ENCODE measurements at places on chromosomes 3 and 15.

- no peak for DNase-seq
Observed at GRCh38 chr3:7520593-7520992, 659.7 kb downstream of the GRM7 start.

DNA sequence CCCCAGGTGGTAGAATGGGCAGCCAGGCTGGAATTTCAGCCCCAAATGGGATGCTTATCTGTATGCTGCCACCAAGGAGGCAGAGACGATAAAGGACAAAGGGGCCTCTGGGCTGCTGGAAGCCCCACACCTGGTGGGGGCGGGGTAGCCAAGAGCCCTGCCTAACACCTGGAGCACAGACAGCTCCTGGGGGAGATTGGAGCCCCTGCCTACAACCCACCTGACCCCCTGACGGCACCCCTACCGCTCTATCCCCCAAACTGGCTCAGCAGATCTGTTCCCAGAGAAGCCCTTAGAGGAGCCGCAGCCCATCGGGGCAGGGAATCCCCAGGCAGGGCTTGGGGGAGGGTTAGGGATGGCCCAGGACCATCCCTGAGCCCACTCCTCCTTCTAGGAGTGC lies 15.8 kb upstream of the SEMA3F start:
- DNase-seq: no peak

- DNase-seq: peak; percentile 44
Observed at GRCh38 chr3:30518181-30518864, 88.1 kb upstream of the TGFBR2 start.

DNA sequence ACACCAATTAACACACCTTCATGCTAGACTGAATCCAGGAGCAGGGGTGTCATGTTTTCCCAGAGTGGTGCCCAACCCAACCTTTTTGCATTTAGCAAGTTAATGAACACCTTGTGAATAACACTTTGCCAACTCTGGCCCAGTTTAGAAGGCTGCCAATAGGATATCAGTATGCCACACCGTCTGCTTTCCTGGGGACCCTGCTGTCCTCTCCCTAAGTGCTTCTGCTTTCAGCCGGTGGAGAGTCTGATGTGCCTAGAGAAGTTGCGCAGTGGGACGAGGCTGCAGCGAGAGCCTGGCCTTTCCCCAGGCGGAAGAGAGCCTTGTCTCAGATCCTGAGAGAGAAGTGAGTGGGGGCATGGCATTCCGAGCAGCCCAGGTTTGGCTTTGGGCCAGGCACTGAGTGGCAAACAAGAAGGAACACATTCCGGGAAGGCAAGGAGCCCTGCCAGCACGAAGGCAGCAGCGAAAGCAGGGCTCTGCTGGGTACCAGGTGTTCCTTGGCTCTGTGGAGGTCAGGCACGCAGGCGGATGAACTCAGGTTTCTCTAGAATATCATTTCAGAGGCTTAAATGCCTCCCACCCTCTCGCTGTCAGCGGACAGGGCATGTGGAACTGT lies 36.9 kb downstream of the SENP8 start:
- peak; percentile 48 for DNase-seq

GRCh38 chr3:52277071-52277964 lies 1.1 kb downstream of the WDR82 start:
- peak; percentile 55 for DNase-seq

GRCh38 chr3:42005401-42005800 lies 43.5 kb upstream of the ULK4 start:
- DNase-seq: no peak

DNA sequence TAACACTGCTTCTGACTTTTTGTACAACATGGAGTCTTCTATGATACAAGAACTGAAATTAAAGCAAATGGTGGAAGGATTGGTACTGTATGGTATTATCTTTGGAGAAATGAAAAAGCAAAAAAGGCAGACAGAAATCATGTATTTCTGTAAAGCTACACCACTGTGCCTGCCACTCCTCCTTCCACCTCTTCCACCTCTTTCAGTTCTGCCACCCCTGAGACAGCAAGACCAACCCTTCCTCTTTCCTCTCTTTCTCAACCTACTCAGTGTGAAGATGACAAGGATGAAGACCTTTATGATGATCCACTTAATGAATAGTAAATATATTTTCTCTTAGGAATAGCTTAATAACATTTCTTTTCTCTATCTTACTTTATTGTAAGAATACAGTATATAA lies 57.0 kb downstream of the CD200 start:
- DNase-seq: no peak

- peak; percentile 49 for DNase-seq
Observed at GRCh38 chr3:71406972-71407810, 176.3 kb downstream of the FOXP1 start.

DNA sequence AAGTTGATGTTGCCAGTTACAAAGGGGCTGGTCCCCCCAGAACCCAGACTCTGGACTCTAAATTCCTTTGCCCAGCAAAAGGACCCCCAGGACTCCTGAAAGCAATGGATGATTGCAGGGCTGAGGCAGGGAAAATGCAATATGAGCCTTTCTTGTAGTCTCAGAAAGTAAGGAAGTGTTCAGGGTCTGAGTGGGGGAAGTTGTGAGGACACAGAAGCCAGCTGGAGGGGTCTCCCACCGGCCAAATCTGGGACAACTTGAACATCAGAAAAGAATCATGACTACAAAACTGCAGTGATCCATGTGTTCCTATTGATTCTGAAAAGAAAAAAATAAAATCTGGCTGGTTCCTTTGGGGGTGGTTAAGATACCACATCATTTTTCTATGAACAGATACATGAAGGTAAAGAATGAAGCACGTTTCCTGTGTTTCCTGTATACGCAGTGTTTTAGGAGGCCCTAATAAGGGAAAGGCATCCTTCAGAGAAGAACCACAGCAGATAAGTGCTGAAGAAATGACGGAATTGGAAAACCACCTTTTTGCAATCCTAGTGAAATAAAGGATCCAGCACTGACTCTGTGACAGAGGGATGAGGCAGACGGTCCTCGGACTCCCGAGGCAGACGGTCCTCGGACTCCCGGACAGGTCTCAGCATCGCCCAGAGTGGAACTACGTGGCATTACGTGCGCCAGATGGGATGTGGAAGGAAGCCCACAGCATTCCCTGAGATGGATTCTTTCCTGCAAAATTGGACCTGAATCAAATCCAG lies 22.2 kb upstream of the GRIP2 start:
- DNase-seq: peak; percentile 73

- peak; percentile 61 for DNase-seq
Observed at GRCh38 chr3:11060500-11061251, 68.1 kb downstream of the SLC6A1 start.

- peak; percentile 34 for DNase-seq
Observed at GRCh38 chr3:110343376-110343775, 728.2 kb upstream of the NECTIN3 start.

- peak; percentile 40 for DNase-seq
Observed at GRCh38 chr15:85443593-85444087, 63.2 kb downstream of the AKAP13 start.

DNA sequence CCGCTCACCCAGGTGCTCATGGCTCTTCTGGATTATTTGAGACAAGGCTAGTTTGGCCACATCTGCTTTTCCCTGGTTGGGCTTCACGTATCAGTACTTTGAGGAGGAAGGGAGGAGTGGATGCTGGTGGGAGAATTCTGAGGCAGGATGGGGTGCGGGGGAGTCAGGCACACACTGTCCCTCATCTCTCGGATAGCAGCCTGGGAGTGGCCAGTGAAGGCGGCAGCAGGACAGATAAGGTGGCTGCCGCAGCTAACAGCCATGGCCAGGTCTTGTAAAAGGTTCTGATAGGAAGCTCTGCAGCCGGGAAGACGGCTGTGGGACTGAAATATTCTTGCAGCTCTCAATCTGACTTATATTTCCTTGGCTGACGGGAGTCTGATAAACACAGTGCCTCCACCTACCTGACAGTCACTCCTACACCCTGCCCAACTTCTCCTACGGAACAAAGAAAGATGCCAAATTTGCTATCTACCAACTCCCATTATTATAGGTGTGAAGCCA lies 87.3 kb downstream of the MESD start:
- DNase-seq: no peak

DNA sequence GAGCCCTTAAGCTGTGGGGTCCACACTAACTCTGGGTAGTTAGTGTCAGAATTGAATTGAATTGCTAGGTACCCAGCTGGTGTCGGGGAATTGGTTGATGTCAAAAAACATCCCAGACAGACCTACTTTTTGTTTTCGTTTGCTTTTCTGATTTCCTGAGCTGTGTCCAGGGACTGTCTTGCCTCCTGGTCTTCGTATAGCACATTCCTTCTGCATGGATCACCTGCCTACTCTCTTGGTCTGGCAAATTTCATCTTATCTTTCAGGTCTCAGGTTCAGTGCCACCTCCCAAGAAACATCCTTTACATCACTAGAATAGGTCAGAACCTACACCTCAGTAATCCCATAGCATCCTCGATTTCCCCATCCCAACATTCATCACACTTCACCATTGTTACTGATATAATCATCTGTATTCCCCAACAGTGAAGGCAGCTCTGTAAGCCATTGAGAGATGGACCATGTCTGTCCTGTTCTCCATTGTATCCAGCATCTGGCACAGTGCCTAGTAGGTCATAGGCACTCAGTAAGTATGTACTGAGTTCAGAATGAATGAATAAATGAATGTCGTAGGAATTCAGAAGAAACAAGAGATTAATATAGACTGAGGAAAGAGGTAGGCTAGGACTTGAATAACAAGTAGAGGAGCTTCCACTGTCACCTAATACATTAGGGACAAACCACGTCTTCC lies 81.2 kb downstream of the ANP32A start:
- DNase-seq: no peak

DNA sequence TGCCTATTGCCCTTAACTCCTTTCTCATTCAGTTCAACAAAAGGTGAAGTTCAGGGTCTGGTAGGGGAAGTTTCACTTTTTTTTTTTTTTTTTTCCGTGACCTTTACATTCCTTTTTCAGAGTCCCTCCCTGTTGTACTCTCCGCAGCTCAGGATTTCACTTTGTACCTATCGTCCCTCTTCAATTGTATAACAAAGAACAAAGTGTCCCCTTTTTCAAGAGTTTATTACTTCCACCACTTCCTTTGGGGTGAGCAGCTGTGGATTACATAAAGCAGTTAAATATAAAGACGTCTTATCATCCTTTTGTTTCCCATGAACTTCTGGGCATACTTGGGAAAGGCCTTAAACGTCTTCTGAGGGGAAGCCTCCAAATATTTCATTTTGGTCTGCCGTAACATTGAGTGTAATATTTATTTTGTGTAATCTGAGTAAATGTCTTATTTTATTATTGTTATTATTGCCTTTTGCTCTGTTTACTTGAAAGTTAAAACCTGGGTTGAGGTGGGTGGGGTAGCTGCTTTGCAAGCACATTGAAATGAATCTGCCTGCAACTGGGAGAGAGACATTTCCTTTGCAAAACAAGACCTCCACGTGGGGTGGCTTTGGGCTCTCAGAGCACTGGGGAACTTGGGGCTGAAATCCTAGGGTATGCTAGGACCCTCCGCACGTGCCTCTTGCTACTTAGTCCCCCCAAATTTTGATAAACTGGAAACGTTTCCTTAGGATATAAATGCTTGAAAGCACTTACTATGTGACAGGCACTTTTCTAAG lies 169.4 kb downstream of the MCTP2 start:
- no peak for DNase-seq

- peak; percentile 44 for DNase-seq
Observed at GRCh38 chr3:160098261-160098908, 109.8 kb downstream of the IL12A start.

DNA sequence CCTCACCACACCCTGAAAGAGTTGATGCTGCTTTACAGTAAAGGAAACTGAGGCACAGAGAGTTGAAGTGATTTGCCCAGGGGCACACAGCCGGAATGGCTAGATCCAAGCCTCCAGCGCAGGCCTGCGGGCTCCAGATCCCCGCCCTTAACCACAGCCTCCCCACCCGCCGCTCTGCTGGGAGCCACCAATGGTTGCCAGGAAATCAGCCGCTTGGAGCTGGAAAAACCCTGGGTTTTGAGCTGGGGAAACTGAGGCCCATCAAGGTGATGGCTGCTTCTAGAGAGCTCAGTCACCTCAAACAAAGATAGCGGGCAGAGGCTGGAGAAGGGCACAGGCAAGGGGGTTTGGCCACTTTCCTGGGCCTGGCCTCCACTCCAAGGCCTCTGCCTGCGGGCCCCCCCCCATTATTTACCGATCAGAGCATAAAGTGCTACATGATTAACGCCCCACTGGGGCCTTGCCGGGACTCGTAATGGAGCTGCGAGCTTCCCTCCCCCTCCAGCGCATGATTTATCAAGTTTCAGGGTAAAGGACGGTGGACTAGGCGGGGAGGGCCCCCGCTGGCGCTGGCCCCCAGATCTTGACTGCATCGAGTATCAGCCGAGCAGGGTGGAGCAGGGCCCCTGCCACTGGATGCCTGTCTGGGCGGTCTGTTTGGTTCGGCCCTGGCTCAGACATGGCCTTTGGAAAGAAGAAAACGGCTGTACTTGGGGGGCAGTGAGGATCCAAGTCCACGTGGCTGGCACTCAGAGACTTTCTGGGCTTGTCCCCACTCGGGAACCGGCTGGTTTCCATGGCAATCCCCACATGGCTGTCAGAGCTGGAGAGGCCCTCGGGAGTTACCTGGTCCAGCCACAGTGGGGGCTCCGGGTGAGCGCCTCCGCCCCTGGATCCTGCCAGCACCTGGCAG lies 9.1 kb downstream of the PLXND1 start:
- peak; percentile 59 for DNase-seq

DNA sequence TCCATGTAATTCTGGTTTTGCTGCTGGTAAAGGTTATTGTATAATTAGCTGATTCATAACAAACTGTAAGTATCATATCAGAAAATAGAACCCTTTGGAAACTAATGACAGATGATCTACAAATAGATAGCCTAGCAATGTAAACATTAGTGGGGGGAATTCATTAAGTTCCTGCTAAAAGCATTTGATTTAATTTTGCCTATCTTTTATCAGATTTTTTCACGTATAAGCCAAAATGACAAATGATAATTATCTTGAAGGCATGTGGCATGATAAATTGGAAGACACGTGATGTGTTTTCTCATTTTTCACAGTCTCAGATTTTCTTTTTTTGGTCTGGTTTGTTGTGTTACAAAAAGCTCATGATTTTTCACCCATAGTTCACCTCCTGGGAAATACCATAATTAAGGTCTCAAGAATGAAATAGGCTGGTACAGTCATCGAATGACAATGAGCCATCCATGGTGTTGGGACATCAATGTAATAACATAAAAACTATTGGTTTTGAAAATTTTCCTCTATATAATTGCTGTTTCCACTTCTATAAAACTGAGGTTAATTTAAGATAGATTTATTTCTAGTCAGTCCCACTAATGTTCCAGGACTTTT lies 325.9 kb upstream of the TBL1XR1 start:
- DNase-seq: no peak

- DNase-seq: peak; percentile 22
Observed at GRCh38 chr15:67242708-67243111, 11.8 kb downstream of the AAGAB start.

- no peak for DNase-seq
Observed at GRCh38 chr15:69223083-69223813, 62.8 kb downstream of the GLCE start.

- DNase-seq: no peak
Observed at GRCh38 chr3:97389936-97390335, 374.6 kb upstream of the ARL6 start.
